ENCODE measurements at places on chromosomes 13 and 19.

DNA sequence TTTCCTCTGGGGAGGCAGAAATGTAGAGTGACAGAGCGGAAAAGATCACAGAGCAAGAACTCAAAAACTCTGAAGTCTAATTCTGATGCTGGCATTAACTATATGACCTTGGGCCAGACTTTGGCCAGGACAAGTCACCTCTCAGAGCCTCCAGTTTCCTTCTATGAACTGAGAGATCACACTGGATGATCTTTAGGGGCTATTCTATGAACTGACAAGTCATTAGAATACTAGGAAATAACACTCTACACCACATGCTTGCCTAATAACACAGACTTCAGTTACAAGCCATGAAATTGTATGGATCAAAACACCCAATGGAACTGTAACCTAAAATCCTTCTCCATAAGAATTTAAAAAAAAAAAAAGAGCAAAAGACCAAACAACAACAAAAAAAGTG, 16.9 kb downstream of the SLC25A30 start:
- DNase-seq: no peak

DNA sequence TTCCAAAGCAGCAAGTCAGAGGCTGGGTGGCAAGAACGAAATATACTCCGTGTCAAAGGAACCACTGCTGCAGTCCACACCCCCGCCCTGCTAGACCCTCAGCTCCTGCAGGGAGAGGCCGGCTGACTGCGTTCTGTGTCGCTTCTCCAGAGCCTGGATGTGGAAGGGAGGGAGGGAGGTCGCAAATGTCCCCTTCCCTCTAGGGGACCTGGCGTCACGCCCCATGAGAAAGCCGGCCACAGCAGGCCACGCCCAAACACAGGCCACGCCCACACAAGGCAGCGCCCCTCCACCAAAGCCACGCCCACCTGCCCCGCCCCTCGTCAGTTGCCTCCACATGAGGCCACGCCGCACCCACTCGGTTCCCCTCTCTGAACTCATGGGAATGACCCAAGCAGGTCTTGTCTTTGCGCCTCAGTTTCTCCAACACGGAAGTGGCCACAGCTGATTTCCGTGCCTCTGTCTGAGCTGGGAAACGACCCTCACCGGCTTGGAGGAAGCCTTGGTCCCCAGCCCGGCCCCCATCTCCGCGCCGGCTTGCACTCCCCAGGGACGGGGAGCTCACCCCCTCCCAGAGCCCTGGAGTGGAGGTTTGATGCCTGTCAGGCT, 38.4 kb upstream of the TCF3 start:
- DNase-seq: peak; percentile 31

GRCh38 chr19:45782820-45783785, 813 bp upstream of the DMPK start:
- DNase-seq: no peak

DNA sequence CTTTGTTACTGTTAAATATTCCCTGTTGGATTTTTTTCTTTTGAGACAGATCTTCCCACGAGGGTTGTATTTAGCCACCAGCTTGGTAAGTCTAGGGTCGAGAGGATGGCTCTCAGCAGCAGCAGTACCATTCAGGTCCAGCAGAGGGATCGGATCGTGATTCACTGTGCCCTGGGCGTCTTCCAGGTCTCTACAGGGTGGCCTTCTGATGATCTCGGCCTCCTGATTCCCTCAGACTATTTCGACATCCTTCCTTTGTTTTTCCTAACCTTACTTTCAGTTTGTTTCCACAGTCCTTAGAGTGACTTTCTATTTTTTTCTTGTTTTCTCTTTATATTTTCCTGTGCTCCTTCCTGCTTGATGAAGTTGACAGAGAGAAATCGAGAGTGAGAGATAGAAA, 1436.9 kb downstream of the UQCRFS1 start:
- DNase-seq: no peak

GRCh38 chr13:101406791-101407190, 9.5 kb downstream of the NALCN start:
- DNase-seq: no peak

- DNase-seq: no peak
These were observed 4.4 kb downstream of the TMEM86B start for GRCh38 chr19:55224038-55224665.

DNA sequence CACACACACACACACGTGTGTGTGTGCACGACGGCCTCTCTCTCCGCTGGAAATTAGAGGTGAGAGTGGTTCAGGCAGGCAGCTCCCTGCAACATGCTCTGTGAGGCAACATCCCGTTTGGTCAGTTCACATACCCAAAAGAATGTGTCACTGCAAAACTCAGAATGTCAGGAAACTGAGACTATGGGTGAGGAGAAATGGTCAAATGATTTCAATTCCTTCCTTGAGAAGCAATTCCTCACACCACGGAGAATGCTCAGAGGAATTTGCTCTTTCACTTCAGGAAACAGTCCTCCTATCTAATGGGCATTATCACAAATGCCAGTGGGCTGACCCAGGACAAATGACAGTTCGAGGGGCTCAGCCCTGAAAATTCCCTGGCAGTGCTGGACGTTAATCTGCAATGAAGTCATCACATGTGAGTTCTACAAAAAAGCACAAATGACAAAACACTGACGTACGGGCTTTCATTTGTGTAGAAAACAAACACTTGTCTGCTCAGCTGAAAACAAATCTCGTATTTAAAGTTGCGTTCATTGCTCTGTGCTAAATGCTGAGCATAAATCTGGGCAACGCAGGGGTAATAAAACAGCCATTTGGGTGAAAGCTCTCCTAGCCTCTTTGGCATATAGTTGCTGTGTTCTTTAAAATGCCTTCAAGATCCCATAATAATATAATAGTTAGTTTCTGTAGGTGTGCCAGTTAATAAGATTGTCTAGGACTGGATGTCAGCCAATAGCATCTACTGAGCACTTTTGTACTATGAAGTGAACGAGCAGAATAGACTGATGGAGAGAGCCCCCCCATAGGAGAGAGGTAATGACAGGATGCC, 18.6 kb upstream of the LATS2 start:
- DNase-seq: no peak

DNA sequence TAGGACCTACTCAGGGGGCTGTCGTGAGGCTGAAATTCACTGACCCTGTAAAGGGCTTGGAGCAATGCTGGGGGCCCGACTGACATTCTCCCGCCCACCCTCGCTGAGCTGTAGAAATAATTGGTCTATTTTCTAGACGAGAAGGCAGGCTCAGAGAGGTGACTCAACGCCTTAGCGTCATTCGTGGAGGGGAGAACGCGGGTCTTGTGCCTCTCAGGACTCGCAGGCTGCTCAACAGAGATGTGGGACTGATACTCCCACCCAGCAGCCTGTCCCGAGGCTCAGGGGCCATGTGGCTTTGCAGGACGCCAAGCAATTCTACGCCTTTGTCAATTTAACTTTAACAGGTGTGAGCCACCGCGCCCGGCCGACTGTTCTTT, 23.6 kb upstream of the ASPDH start:
- no peak for DNase-seq

DNA sequence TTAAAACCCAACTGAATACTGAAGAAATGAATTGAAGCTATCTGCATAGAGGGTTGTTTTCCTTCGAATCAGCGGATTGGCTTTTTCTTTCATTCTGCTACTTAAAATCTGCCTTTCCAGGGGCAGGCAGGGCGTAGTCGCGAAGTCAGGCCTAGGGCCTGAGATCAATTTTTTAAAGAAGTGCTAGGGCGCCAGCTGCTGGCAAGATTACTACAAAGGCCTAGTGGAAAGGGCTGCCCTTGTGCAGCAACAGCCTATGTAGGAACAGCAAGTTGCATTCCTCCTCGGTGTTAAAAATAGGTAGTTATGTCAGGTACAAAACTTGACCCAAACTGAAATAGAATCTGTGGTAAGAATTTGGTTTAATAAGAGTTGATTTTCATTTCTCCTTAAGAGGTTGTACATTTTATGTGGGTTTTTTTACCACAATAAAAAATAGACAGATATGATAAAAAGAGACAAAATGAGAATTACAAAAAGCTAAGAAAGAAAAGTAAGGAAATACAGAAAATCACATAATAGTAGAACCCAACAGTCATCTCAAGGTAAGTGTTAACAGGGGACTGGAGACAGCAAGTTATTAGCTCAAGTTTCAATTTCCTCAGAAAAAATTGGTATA, 9.5 kb upstream of the URAD start:
- no peak for DNase-seq

GRCh38 chr13:77810430-77810829, 108.2 kb downstream of the EDNRB start:
- no peak for DNase-seq

DNA sequence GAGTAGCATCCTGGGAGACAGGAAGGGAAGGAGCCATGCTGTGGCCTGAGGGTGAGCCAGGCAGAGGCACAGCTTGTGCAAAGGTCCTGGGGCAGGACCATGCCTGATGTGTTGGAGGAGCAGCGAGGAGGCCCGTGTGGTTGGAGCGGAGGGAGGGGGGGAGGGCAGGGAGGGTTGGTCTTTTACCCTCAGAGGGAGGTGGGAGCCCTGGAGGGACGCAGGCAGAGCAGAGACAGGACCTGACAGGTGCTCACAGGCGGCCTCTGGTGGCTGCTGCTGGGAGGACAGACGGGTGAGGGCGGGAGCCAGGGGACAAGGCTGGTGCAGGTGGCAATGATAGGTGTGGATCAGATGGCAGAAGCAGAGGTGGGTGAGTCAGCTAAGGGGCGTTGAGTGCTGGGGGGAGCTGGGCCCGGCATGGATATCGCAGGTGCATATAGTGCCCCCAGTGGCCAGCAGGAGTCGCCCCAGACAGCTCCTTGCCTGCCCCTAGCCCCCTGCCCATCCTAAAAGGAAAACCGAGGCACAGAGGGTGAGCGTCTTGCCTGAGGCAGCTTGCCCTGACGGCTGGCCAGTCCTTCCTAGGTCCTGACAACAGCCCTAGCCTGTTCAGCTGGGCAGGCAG, 9.8 kb upstream of the GNA15 start:
- DNase-seq: peak; percentile 43

DNA sequence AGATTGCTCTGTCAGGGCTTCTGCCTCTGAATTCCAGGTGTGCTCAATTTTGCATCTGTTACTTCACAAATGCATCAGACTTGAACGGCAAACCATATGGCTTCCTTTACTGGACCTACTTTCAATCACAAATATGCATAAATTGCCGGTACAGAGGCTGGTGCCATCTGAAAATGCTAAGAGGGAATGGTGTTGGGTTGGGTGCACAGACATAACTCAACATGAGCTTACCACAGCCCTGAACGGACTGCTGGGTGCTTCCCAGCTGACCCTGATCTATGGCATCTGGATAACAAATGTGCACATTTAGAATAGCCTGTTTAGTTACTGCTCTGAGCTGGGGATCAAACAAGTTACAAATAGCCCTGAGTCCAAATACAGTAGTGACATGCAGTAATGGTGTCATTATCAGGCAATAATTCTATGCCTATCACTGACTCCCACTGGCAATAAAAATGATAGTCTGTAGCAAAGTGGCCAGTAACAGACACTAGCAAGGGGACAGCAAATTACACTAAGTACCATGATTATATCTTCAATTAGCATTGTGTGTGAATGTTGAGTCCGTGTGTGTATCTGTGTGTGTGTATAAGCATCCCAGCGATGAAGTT, 927.3 kb downstream of the DIAPH3 start:
- no peak for DNase-seq

DNA sequence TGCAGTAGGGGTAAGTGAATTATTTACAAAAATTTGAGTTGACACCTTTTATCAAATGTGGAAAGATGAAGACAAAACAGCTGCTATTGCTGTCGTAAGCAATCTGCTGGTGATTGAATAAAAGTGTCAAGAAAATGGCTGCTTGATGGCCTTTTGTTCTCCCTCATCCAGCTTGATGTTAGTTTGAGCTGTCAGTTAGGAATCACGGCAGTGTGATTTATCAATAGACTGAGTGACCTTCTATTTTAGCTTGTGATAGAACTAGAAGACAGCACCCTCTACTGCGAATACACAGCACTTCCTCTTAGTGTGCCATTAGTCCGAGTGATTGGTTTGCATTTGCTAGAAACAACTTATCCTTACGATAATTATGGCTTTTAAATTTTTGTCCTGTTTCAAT, 76.3 kb downstream of the MZT1 start:
- DNase-seq: no peak

- DNase-seq: no peak
These were observed 47.3 kb upstream of the NPAS1 start for GRCh38 chr19:46972311-46972710.

GRCh38 chr13:86906127-86906874, 764.9 kb upstream of the SLITRK5 start:
- no peak for DNase-seq

GRCh38 chr13:94412870-94413597, 66.4 kb downstream of the DCT start:
- DNase-seq: no peak

DNA sequence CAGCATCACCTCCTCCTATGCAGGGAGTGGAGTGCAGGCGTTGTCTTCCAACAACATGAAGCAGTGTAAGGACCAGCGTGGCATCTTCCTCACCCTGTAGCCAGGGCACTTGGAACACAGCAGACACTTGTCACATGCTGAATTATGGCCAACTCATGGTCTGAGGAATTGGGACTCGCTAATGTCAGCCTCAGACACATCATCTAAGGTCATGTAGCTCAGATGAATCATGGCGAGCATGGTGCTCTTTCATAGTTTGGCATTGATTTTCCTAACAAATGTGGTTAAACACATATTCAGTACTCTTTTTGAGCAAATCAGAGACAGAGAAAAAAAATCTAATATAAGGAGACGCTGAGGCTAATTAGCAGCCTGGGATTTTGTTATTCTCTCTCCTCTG, 99.6 kb upstream of the SGCG start:
- no peak for DNase-seq

DNA sequence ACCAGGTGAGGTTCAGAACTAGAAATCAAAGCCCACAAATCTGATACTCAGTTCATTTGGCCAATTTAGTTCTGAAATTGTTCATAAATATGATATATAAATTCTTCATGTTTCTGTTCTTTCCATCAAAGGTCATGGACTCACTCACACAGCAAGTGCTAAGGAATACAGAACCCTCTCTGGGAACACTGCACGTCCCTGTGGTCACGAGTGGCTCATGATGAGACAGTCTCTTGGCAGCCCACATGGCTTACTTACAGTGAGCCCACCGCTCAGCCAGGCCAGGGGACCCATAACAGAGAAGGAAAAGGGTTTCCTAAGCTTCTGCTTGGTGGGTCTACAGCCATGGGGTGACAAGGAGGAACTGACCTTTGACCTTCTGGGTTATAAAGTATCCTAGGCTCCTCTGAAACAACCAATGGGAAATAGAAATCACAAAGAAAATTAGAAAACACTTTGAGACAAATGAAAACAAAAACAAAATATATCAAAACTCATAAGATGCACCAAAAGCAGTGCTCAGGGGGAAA, 67.4 kb downstream of the CDADC1 start:
- no peak for DNase-seq

GRCh38 chr13:29591310-29591709, 4.2 kb downstream of the SLC7A1 start:
- no peak for DNase-seq

GRCh38 chr13:47317356-47317755, 420.5 kb upstream of the HTR2A start:
- DNase-seq: no peak

DNA sequence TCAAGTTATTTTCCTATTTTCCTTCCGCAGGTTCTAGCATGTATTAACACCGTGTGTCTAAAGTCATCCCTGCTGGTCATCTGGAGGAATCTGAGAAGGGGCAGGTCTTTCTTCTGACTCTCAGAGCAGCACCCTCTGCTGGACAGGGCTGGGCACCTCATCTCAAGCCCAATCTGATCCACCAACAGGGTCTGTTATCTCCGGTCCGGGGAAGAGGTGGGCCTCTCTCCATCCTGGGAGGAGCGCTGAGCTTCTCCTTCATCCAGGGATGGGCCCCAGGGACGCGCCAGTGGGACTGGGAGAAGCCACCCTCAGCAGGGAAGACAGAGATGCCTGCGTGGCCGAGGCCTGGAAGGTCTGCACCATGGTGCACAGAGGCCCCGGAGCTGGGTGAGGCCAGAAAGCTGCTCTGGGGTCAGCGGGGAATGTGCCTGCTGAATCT, 26.0 kb upstream of the ZNF331 start:
- no peak for DNase-seq
